ENCODE measurements at places on chromosomes 4 and X.

- DNase-seq: no peak
These were observed 181.2 kb upstream of the PPP3CA start for GRCh38 chr4:101528526-101528925.

- no peak for DNase-seq
These were observed 20.6 kb upstream of the PRR27 start for GRCh38 chr4:70133473-70133872.

DNA sequence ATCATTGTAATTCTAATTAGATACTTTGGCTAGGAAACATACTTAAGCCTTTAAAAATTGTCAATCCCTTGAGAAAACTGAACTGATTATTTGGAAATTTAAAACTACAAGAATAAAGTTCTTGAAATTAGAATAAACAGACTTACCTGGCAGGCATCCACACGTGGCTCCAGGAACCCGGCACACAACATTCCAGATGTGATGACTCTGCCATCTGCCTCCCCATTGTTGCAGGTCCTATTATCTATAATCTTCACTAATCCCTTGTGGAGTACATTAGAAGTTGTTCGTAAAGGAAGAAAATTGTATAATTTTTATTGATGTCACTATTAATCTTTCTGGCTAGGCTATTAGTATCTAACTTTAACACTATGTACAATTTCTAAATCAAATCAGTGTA is 16.2 kb upstream of the GNRHR start:
- DNase-seq: no peak

GRCh38 chr4:108036213-108036612 is 46.5 kb downstream of the HADH start:
- no peak for DNase-seq

- no peak for DNase-seq
These were observed 959.7 kb upstream of the LCORL start for GRCh38 chr4:18981234-18981615.

DNA sequence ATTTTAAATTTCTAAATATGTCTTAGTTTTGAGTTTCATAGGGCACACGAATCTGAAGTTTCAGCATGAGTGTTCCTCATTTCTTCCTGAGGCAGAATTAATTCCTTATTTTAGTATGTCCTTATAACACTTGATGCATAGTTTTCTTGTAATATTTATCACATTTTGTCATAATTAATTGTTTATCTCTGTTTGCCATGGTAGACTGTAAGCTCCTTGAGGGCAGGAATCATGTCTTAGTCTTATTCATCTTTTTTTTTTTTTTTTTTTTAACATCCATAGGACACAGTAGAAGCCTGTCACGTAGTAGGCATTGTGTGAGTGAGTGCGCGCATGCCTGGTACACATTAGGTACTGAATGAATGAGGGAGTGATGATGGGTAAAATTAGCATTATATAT is 131.7 kb downstream of the STAG2 start:
- no peak for DNase-seq

DNA sequence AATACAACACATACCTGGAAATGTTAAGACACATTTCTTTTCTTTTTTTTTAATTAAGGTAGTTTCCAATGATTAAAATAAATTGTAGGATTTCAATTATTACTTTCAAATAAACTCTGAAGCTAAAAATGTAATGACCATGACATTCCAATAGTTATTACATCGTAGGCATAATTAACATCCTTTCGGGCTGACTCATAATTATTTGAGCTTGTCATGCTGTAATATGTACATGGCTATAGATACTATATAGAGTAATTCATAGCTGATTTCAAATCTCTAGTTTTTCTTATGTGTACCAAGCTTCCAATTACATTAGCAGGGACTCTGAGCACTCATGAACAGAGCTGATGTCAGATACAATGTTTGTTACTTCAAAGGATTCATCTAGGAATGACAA is 125.7 kb upstream of the GABRG1 start:
- DNase-seq: no peak

DNA sequence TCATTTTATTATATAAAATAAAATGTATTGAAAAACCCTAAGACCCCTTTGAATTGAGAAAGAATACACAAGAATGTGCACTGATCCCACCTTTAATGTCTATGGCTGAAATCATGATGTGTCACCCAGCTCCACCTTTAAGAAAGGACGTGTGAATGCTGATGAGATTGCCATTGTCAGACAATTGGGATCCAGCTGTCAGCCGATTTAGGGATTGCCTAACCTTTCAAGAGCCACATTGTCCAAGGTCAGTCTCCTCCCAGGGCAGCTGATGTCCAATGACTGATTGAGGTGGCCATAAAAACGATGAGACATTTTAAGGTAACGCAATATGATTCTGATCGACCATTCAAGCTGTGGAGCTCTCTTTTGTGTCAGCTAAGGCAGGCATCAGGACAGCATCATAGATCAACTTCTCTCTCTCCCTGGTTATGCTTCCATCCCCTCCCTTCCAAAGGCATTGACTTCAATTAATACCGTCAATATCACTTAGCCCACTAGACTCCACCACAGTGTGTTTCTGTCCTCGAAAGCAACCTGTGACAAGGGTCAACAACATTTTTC is 1676.4 kb downstream of the PCDH7 start:
- DNase-seq: no peak

DNA sequence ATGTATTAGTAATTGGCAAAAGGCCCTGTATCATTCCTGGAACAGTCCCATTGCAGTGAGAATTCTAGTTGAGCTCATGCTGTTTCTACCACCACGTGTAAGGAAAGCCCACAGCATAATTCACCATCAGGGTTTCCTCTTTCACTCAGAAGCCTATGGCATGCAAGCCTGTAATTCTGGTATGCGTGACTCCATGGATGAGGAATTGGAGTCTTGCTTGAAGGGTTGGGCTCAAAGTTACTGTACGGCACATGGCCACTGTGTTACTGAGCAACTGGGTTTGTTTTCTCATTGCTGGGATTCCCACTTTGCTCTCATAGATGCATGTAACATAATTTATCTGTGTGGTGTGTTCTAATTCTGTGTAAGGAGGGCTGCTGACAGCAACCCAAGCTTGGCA is 132.3 kb upstream of the NR3C2 start:
- DNase-seq: no peak

DNA sequence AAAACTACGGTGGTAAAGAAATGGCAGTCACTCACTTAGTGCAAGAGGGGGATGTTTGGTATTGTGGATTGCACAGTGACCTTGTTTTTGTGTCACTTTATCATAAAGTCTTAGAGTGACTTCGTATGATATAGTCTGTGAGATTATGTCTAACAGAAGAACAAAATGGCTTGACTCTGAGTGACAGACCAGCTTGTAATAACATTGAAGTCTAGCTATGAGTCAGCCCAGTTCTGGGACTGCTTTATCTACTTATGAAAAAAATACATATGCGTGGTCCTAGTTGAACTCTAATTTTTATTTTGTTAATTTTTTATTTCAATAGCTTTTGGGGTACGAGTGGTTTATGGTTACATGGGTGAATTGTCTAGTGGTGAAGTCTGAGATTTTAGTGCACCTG is 20.0 kb downstream of the DCLK2 start:
- no peak for DNase-seq

DNA sequence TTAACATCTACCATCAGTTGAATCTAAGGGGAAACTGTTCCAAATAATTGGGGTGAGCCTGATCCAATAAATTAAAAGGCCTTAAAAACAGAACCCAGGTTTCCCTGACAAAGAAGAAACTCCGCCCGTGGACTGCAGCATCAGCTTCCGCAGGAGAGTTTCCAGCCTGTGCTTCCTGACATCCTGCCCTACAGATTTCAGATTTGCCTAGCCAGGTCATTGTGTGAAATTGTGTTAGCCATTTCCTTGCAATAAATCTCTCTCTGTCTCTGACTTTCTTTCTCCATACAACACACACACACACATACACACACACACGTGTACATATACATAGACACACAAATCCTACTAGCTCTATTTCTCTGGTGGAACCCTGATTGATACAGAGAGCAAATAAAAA is 48.3 kb upstream of the LCORL start:
- no peak for DNase-seq

GRCh38 chr4:122873821-122874593 is 47.4 kb downstream of the FGF2 start:
- DNase-seq: no peak

GRCh38 chrX:154502098-154502497 is 11.7 kb upstream of the SLC10A3 start:
- DNase-seq: no peak

DNA sequence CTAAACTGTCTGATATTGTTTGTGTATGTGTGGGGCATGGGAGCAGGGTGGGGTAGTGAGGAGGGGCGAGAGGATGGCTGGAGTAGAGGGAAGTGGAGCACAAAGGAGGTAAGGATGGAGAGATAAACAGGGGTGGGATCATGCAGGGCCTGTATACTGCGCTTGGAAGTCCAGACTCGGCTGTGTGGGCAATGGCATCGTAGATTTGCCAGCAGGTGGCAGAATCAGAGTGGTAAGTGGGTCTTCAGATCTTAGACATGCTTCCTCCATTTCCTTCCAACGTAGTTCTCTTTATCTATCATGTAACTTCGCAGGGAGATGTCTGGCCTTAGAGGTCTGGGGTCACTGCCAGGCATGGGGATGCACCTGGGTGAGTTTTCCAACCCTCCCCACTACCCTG is 155.5 kb downstream of the PDGFRA start:
- DNase-seq: peak; percentile 3

GRCh38 chr4:80072744-80073472 is at the start of gene ANTXR2:
TSS of gene ANTXR2 (minus strand) at chr4:80073229. CDS start at chr4:80072560, 669 bp downstream.
- DNase-seq: no peak

DNA sequence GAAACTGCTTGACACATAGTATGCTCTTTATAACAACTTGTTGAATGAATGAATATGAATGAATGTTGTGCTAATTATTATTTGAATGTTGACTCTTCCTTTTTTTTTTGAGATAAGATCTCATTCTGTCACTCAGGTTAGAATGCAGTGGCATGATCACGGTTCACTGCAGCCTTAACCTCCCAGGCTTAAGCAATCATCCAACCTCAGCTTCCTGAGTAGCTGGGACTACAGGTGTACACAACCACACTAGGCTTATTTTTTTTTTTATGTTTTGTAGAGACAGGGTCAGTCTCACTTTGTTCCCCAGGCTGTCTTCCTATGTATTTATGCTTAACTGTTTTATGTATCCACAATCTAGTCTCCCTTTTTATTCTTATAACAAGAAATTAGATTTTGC is 114.7 kb upstream of the WDFY3 start:
- no peak for DNase-seq

DNA sequence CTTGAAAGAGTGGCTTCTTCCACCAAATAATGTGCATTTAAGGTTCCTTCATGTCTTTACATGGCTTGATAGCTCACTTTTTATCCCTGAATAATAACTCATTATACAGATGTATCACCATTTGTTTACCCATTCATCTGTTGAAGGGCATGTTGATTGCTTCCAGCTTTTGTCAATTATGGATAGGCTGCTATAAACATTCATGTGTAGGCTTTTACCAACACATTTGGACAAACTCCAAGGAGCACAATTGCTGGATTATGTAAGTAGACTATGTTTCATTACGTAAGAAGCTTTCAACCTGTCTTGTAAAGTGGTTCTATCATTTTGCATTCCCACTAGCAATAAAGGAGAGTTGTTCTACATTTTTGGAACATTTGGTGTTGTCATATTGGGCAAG is 2637.0 kb downstream of the PCDH7 start:
- no peak for DNase-seq

DNA sequence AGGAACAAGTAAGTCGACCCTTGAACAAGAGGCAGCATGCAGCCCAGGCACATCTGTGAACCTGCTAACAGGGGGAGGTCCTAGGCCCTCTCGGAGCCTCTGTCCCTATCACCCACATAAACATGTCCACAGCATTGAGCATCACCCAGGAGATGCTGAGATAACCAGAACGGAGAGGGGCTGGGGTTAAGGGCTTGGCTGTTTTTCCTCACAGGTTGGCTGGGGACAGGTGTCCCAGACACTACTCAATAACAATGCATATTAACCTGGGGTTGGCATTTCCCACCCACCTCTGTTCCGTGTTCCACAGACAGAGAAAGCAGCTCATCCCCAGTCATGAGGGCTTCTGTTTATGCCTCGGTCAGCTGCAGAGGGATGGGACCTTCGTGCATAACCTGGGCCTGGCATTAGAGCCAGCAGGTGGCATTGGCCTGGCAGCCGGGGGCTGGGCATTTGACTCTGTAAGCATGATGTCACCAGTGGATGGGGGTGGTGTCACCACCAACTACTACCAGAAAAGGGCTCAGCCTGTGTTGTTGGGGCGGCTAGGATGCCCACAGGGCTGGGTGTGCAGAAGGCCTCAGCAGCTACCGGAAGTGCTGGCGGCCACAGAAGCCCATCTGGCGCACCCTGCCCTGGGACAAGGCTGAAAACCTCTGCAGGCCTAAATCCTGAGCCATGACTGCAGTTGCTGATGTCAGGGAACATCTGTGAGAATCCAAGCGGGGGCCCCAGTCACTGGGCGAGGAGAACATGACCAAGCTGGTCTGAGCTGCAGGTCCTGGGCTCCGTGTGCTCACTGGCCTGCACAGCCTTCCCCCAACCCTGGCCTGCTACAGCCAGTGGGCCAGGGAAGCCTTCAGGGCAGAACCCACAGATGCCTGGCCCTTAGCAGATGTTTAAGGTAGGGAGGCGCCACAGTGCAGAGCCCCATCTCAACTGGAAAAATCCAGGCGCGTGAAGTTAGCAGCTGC is 351.4 kb downstream of the NR3C2 start:
- no peak for DNase-seq

- no peak for DNase-seq
These were observed 936 bp downstream of the TMEM144 start for GRCh38 chr4:158211222-158211621.

GRCh38 chrX:97168646-97169045 is 284.9 kb downstream of the RPA4 start:
- no peak for DNase-seq

- DNase-seq: no peak
These were observed 64.5 kb downstream of the MID1 start for GRCh38 chrX:10555846-10556245.

GRCh38 chr4:1200425-1201035 is 28.1 kb upstream of the SPON2 start:
- DNase-seq: no peak

- DNase-seq: no peak
These were observed 270.3 kb upstream of the HS3ST1 start for GRCh38 chr4:11698846-11699590.

DNA sequence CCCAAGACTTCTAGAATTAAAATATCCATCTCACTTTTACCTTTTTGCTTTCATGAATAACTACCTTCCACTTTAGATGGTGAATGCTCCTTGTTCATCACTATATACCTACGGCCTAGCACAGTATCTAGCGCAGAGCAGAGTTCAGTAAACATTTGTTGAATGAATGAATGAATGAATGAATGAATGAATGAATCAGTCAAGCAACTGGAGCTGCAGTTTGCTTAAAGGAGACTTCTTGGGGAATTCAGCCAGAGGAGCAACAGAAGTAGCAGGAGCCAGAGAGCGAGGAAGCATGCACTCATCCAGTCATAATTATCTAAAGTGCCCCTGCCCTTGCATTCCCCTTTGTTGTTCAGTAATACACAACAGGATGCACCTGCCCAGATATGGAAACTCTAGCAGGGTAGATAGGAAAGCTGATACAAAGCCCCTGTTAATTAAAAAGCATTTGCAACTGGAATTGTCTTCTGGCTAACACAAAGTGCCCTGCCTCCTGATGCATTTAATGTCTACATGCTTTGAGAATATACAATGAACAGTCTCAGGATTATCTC is 103.0 kb upstream of the MBNL3 start:
- no peak for DNase-seq

- no peak for DNase-seq
These were observed 1489.8 kb downstream of the STIM2 start for GRCh38 chr4:28350485-28350884.

Data from cerebellar cortex (tissue), 1 donor.